ENCODE measurements at places on chromosomes 1 and 21.

DNA sequence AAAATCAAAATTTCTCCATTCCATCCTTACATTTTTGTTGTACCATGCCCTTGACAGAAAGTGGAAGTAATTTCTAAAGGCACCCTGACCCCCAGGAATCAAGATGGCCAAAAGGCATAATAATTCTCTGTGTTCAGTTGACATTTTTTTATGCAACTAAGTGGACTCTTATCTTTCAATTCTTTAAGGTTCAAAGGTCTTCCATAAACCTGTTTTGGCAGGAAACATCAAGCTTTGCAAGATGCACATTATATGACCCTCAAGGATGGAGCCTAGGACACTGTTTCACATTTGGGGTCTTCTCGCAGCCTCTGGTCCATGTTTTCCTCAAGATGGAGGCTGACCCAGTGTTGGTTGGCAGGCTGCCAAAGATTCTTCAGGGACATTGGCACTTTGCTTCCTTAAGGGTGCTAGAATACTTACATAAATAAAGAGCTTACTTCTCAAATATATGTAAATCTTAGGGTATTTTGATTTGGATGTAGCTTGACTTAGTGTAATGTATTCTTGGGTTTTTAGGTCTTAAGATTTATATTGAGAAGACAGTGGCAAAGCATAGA lies 48.0 kb upstream of the COG2 start:
- DNase-seq, result no peak

GRCh38 chr1:2135941-2136340 lies 58.6 kb downstream of the FAAP20 start:
- no peak for DNase-seq

DNA sequence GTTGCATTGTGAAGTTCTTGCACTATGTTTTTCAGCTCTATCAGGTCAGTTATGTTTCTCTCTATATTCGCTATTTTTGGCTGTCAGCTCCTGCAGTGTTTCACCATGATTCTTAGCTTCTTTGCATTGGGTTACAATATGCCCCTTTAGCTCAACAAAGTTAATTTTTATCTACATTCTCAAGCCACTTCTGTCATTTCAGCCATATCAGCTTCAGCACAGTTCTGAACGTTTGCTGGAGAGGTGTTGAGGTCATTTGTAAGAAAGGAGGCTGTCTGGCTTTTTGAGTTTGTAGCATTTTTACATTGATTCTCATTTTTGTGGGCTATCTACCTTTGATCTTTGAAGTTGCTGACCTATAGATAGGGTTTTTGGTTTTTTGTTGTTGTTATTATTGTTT lies 573.2 kb upstream of the RGS18 start:
- no peak for DNase-seq

- DNase-seq, result no peak
These were observed 43.2 kb downstream of the RCSD1 start for GRCh38 chr1:167673265-167673664.

DNA sequence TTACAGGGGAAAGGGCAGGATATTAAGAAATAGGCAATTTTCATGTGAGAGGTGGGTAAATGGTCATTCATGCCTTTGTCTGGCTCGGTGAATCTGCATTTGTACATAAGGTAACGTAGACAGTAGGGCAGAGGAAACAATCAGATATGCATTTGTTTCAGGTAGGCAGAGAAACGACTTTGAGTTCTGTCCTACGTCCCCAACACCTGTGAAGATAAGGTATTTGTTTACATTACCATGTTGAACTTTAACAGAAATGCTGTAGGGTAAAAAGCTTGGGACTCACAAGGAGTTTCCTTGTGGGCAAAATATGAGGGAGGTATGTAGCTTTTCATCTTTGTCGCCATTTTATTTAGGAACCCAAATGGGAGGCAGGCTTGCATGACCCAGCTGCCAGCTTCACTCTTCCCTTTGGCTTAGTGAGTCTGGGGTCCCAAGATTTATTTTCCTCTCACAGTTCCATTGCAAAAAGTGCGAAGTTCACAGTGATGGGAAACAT lies 31.4 kb downstream of the B3GALT5 start:
- DNase-seq, result no peak
